ENCODE measurements at places on chromosomes 1 and 21.
A peak's percentile ranks its signal among the peaks of the same experiment; 100 is the strongest.

- DNase-seq = no peak
Observed at GRCh38 chr1:54460351-54460750, 54.2 kb upstream of the SSBP3 start.

- no peak for DNase-seq
Observed at GRCh38 chr1:202367271-202367670, 18.8 kb downstream of the PPP1R12B start.

DNA sequence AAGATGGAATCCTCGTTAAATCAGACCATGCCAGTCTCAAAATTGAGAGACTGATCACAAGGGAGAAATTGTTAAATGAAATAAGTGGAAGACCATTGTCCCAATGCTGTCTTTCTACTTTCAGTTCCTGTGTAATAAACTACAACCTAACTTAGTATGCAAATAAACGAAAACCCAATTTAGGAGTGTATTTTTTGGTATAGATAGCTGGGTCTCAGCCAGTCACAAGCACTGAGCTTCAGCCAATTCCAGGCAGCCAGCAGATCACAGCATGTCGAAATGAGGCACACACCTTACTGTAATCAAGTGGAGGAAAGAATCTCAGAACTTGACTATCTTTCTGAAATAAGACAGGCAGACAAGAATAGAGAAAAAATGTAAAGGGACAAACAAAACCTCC lies 33.0 kb upstream of the VN1R5 start:
- DNase-seq = no peak

GRCh38 chr1:154178013-154178412 lies 13.9 kb downstream of the TPM3 start:
- DNase-seq = peak; percentile 66

DNA sequence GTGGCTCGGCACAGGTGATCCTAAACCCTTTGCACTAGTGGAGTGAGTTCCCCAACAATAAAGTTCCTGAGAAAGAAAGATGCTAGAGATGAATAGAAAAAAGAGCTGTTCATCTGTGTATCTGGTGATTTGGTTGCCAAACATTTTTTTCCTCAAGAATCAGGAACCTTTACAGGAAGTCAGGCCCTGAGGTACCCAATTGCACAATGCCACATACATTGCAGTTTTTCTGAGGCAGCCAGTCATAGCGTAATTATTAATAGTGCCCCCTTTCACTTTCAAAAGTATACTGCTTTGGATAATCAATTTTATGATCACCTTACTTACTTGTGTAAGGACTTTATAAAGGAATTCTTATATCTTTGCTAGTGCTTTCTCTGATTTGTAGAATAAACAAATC lies 346.3 kb upstream of the POU3F1 start:
- DNase-seq = peak; percentile 54

DNA sequence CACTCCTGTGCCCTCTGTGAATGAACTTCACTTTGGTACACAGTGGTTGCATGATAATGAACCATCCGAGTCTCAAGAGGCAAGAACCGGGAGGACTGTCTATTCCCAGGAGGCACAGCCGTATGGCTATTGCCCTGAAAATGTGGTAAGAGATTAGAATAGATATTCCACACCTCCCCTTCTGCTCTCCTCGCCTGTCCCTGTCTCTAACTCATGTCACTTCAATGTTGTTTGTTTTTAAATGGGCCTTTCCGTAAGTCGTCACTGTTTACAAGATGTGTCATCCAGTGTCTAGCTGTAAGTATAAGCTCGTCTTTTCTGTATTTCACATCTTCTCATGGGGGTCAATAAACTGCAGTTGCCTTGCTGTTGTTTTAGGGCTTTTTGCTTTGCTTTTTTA lies 122.2 kb downstream of the PATJ start:
- no peak for DNase-seq

- DNase-seq = peak; percentile 66
Observed at GRCh38 chr1:239719642-239720258, 333.4 kb downstream of the CHRM3 start.

DNA sequence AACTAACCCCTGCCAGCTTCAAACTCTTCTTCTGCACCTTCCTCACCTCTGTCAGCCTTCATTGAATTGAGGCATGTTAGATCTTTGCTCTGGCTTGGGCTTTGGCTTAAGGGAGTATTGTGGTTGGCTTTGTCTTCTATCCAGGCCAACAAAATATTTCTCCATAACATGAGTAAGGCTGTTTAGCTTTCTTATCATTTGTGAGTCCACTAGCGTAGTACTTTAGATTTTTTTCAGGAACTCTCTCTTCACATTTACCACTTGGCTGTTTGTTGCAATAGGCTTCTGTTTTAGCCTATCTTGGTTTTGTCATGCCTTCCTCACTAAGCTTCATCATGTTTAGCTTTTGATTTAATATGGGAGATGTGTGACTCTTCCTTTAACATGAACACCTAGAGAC lies 417.5 kb downstream of the NCAM2 start:
- no peak for DNase-seq

- DNase-seq = peak; percentile 23
Observed at GRCh38 chr1:174497478-174497877, 49.7 kb downstream of the GPR52 start.

DNA sequence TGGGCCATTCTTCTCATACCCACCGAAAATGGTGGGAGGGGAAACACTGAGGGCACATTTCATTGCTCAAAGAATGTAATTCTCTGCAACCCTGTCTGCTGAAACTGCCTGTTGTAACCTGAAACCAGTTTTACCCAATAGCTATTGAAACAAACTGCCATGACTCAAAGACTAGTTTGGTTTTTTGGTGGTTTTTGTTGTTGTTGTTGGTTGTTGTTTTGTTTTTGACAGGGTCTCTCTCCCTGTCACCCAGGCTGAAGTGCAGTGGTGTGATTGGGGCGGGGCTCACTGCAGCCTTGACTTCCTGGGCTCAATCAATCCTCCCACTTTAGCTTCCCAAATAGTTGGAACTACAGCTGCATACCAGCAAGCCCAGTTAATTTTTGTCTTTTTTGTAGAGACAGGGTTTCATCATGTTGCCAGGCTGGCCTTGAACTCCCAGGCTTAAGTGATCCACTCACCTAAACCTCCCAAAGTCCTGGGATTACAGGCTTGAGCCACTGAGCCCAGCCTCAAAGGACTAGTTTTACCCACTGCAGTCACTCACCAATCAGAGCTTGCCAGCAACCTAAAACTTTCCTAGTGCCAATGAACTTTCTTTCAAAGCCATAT lies 2.1 kb upstream of the IPP start:
- DNase-seq = peak; percentile 26

GRCh38 chr1:11688506-11688905 lies 3.0 kb upstream of the DRAXIN start:
- DNase-seq = no peak

DNA sequence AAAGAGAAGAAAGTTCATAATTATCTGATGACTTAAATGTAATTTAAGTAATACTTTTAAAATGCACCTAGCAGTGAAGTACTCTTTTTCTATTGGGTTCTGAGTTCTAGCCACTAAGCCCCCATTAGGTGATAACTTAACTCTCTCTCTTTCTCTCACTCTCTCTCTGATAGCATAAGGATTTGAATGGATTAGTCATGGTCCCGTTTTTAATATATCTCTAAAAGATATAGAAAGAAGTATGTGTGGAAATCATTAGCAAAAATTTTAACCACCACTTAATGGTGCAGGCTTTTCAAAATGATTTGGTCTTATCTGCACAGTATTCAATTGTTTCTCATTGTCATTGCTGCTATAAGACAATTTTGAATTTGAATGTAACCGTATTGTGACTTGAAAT lies 78.2 kb downstream of the RWDD3 start:
- DNase-seq = no peak

GRCh38 chr1:57424231-57425027 lies 569 bp upstream of the DAB1 start:
- DNase-seq = no peak

- no peak for DNase-seq
Observed at GRCh38 chr1:55057270-55057955, 18.1 kb downstream of the PCSK9 start.

DNA sequence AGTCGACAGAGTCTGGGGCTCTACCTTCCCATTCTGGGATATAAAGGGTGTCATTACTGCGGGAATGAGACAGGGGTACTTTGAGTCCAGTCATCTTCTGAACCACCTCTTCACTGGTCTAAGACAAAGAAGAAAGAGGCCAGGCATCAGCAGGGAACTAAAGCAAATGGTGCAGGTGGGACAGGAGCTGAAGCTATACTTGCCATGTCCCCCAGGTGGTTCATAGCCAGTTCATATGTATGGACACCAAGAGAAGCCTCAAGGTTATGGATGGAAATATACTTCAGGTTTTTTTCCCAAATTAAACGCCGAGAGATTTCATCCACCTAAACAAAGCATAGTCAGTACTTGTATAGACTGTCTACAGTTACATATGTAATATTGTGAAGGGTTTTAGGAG lies 2.2 kb downstream of the CTSK start:
- no peak for DNase-seq

DNA sequence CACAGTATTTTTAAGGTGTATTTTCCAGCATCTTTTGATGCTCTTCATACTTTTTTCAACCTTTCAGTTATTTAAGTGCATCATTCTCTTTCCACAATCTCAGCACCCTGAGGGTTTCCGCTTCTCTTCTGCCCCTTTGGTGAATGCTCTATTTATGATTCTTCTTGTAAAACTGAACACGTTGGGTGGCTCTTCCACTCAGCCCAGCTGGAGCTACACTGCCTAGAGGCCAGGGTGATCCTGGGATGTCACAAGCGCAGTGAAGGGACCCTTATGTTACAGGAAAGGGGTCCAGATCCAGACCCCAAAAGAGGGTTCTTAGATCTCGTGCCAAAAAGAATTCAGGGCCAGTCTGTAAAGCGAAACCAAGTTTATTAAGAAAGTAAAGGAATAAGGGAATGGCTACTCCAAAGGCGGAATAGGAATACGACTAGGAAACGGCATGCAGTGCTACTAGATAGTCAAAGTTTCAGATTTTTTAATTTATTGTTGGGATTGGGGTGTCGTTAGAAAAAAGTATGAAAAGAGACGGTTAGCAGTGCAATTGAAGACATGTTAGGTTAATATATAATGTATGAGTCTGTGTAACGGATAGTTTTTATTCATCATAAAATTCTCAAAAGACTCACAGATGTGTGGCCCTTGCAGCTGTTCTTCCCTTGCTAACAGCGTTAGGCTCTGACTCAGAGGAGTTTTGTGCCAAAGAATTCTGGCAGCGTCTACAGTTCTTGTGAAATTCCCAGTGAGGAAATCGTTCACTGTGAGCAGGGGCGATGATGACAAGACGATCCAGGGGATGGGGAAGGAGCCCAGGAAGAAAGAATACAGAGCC lies 14.4 kb upstream of the ERVH48-1 start:
- peak; percentile 87 for DNase-seq

DNA sequence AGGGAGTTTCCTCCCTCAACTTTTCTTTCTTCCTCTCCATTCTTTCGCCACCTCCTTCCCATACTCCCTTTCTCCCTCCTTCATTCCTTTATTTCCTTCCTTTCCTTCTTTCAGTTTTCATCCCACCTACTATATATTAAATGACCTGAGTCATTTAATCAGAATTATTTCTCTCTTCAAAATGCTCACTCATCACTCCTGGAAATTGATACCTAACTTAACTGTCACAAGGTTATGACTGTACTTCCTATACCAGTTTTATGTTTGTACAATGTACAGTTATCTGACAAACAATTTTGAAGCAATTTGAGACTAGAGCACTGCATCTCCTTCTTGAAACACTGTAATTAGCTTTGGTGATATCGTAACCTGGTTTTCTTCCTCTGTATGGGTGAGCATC lies 41.4 kb downstream of the NEXN start:
- DNase-seq = no peak

DNA sequence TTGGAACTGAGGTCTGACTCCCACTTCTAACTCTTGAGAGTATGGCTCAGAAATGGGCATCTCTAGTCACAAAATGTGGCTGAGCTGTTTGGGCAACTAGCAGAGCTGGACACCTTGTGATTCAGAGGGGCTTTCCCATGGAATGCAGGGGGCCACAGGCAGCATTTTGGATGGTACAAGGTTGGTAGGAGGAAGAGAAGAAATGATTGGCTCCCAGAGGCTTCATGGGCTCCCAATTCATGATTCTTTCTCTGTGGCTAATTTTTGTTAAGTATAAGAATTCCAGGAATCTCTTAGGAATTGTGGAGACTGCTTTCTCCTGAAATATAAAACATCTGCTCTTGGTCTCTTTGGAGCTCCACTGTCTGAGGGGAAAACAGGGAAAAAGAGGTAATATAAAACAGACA lies 49.7 kb downstream of the PBX1 start:
- DNase-seq = no peak

- no peak for DNase-seq
Observed at GRCh38 chr1:182087719-182088350, 26.3 kb upstream of the ZNF648 start.

- DNase-seq = peak; percentile 38
Observed at GRCh38 chr21:33432496-33432895, 29.3 kb downstream of the IFNGR2 start.

DNA sequence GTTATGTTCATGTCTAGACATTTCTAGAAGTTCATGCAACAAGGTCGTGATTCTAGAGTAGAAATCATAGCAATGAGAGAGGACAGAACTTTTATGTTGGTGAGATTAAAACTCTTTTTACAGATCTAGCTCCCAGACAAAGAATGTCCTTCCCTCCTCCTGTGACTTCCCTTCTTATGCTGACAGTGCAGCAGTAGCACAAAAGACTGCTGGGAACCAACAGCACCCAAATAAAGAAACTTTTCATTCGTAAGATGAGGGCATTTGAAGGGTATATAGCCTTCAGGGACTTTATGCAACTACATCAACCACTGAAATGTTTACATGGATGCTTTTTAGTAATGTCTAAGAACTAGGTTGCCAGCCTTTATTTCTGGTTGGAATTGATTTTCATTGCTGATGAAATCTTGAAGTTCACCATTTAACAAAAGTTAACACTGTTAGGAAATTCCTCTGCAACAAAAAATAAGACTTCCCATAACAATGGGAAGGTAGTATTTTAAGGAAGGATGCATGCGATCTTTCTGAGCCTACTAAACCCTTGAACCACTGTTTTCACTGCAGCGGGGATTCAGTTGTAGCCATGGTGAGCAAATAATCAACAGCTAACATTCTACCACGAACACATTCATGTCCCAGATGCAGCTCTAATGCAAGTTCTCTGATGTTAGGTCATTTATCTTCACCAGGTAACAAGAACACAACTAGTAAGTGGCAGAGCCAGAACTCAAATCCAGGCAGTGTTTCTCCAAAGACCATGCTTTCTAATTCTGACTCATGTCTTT lies 672.8 kb downstream of the PTPRC start:
- no peak for DNase-seq

DNA sequence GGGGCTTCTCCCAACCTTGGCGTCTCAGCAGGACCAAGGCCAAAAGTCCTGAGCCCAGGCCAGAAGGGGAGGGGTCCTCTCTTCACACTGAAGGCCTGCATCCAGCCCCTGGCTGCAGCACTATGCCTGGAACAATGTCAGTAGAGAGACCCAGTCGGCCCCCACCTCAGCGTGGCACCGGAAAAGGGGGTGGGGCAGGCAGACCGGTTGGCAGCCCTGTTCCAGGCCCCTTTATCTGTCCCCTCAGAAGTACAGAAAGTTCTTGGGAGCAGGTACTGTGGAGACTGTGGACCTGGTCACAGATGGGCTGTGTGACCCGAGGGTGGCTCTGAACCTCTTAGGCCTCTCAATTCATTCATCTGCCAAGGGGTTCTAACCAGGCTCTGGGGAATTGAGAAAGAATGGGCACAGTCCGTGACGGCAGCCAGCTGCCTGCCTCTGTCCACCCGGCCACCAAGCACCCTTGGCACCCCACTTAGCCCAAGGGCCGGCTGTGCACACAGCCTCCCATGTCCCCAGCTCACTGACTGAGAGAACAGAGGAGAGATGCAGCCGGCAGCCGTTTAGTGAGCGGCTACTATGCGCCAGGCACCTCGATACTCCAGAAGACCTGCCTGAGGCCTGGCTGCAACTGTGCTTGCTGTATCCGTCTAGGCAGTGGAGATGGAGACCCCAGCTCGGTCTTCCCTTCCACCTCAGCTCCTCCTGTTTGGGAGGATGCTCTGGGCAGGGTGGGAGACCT lies 23.9 kb downstream of the RUNX3 start:
- DNase-seq = no peak

Measured in suppressor macrophage (primary cell).